HuH-7.5 (cell line): ENCODE measurements at places on chromosomes 1 and 21.

- DNase-seq, result peak; percentile 51
Measured at GRCh38 chr1:12477936-12478611, 139.9 kb downstream of the DHRS3 start.

GRCh38 chr1:21292984-21293536 is 2.8 kb upstream of the ECE1 start:
- DNase-seq, result no peak

GRCh38 chr1:66396212-66396890 is 137.6 kb upstream of the SGIP1 start:
- no peak for DNase-seq

DNA sequence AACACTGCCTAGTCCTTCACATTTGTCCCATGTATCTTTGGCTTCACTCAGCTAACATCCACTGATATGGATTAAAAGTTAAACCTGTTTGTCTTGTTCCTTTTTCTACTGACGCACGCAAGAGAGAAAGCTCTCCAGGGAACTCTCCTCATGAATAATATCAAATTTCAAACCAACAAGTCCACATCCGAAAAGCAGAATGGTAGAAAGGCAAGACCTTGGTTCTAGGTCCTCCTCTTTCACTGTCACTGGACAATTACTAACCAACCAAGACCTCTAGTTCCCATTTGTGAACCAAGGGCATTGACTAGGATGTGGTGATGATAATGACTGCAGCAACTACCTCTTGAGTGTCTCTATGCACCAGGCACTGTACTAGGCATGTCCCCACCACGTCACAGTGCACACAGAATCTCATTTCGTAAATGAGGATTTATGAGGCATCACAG is 8.4 kb downstream of the PLPP3 start:
- DNase-seq, result no peak

GRCh38 chr1:115706587-115707425 is 61.7 kb downstream of the CASQ2 start:
- DNase-seq, result no peak

DNA sequence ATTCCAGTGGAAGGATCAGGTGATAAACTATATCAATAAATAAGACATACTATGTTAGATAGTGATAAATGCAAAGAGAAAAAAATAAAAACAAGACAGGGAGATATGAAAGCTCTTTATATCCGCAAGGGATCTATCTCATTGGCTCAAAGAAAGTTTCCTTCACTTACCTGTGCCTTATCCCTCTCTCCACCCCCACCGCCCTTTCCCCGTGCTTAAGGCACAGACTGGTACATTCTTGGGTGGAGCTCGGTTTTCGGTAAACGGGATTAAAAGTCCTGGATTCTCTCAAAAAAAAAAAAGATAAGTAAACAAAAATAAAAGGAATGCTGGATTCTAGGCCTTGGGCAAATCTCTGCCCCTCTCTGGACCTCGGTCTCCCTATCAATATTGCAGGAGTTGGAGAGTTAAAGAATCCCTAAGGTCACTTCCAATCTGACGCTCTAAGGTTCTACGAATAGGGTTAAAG is 593 bp upstream of the DNAJC16 start:
- no peak for DNase-seq

DNA sequence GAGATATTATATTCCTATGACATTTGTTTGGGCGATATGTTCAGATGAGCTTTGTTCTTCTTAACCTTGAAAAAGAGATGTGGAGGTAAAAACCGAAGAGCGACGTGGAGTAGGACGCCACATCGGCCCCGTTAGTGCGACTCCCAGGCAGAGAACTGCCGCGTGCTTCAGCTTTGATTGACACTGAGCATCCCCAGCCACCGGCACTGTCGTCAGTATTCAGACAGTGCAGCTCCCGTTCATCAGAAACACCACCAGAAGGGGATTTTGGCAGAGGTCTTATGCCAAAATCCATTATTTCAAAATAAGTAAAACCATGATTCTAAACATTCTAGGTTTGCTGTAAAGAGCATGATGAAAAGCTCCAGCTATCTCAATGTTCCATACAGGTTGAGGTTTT is 66.5 kb downstream of the AGPAT3 start:
- DNase-seq, result no peak

GRCh38 chr1:202565890-202566602 is 144.2 kb downstream of the SYT2 start:
- DNase-seq, result no peak

DNA sequence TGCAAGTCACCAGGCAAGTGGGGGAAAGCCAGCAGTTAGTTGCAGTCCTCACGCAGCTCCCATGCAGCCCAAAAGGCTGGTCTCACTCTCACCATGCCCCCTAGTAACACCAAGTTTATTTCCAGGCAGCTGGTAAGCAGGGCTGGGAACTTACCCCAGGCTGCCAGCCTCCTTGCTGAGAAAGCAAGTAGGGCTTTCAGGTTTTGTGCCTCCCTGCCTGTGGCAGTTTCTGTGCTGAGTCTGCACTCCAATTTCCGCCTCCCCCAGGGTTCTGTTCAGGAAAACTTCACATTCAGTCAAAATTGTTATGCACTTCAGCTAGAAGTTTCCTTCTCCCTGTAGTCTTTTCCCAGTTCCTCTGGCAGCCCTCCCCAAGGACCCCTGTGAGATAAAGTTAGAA is 102.0 kb upstream of the SGIP1 start:
- no peak for DNase-seq

DNA sequence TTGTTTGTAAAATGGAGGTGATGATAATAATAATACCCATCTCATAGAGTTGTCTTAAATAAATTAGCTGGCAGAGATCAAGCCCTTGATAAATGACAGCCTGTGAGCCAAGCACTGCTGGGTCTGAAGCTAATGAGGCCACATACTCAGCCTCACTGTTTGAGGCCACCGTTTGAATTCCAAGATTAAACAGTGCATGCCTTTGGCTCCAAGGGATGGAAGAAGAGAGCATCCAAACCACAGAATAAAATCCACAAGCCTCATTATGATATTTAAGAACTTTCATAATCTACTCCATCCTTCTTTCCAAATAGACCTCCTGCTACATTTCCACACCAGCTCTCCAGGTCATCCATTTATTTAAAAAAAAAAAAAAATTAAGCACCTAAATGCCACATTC is 29.0 kb downstream of the TGFBR3 start:
- DNase-seq, result no peak
